ENCODE measurements at places on chromosomes 16 and 17.

DNA sequence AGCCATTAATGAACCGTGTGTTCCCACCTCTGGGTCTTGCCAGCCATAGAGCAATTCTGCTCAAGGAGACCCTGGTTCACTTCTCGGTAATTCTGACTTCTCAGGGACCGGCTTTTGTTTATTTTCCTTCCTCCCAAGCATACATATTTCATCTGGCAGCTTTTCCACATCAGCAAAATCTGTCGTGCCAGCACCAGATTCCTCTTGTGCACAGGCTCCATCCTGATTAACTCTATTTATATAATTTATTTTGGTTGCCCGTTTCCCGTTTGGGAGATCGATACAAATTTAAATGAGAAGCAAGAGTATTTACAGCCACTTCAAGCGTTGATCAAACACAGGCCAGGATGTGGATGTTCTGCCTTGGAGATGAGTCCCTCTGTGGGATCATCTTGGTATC is 161.9 kb upstream of the XYLT1 start:
- DNase-seq = no peak

DNA sequence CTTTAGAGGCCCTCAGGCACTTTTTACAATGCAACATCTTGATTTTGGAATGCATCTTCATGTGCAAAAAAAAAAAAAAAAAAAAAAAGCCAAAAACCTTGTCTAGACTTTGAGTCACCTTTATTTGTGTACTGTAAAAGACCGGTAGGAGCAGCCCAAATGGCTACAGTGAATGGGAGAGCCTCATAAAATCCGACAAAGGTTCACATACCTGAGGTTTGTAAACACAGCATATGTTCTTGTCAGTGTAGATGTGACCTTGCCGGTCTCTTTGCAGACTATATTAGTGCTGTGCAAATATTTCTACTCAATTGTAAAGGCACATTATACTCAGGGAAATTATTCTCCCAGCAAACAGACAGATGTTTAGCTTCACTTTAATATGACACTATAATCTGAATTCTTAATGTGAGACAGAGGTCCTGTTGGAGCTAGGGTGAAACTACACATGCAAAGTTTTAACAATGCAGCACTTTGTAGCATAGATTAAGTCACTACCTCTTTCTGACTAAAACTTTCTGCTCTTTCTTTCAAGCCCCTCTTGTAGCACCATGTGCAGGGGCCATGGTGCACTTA is 211.3 kb downstream of the CA10 start:
- DNase-seq = no peak

DNA sequence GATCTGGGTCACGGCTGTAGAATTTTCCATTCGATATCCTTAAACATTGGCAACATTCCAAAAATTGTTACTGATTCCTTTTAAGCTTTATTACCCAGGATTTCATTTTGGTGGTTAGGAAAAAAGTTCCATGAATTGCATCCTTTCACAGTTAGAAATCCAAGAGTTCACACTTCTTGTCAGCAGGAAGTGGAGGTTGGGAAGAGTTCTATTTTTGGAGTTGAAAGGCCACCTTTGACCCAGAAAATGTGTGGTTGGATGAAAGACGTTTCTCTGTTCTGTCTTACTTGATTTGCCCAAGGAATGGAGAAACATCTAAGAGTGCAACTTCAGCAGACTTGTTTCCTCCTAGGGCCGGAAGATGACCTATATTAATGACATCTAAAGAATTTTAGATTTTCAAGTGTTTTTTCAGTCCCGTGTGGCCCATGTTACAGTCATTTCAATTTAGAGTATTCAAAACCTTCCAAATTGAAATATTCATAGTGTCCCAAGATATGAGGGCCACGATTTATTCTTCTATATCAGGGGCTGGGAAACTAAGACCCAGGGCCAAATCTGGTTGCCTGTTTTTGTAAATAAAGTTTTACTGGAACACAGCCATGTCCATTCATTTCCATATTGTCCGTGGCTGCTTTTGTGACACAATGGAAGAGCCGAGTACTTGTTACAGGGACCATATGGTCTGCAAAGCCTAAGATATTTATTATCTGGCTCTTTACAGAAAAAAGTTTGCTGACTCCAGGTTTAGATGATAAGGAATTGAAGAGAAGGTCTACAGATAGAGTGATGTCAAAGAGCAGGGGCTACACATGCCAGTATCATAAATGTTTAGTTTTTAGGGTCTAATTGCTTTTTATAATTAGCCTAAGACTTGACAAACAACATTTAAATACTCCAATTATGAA is 50.2 kb downstream of the CDK5R1 start:
- peak; percentile 54 for DNase-seq

DNA sequence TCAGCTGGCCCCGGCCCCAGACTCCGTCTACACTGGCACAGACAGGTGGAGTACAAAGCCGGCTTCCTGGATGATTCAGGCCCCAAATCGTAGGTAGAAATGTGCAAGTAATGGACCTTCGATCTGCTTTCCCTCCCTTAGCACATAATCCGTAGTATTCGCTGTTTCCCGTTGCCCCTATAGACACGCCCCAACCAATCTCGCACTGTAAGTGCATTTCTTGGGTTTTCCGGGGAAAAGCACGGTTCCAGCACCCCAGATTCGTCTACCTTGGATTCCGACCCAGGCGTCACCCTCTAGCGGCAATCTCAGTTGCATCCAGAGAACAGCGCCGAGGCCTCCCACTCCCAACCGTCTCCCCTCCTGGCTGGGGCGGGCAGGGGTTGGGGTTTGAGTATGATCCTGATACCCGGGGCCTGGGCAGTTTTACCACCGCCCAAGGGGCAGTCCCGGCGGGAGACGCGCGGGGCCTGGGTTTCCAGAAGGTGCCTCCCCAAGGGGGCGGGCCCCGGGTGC is 12.1 kb upstream of the FOXF1 start:
- DNase-seq = no peak

- DNase-seq = no peak
These were observed 76.1 kb downstream of the RAI1 start for GRCh38 chr17:17757391-17757791.

- no peak for DNase-seq
These were observed 521 bp upstream of the G6PC3 start for GRCh38 chr17:44069974-44070454.

- DNase-seq = no peak
These were observed 3.4 kb upstream of the CD2BP2 start for GRCh38 chr16:30358577-30358936.

- DNase-seq = no peak
These were observed 762 bp upstream of the RBL2 start for GRCh38 chr16:53433509-53433908.

- DNase-seq = no peak
These were observed 6.7 kb downstream of the IL4R start for GRCh38 chr16:27320261-27321012.

DNA sequence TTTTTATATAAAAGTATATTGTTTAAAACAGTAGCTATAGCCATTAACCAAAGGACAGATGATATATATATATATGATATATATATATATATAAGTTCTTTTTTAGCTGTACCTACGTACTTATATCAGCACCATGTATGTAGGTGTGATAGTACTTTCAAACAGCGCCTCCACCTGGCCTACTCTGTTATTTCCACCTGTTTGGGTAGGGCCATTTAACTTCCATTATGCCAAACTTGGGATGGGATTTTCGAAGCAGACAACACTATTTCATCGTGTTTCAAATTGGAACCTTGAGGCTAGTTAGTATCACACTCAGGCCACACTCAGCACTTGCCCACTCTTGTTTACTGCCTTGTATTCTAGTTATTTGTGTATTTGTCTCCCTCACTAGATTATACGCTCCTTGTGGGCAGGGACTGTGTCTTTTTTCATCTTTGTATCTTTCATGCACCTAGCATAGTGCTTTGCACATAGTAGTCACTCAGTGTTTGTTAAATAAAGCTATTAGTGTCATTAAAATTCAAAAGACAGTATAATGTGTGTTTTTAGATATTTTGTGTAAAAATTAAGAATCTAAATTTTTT is 11.8 kb upstream of the CLTC start:
- no peak for DNase-seq

DNA sequence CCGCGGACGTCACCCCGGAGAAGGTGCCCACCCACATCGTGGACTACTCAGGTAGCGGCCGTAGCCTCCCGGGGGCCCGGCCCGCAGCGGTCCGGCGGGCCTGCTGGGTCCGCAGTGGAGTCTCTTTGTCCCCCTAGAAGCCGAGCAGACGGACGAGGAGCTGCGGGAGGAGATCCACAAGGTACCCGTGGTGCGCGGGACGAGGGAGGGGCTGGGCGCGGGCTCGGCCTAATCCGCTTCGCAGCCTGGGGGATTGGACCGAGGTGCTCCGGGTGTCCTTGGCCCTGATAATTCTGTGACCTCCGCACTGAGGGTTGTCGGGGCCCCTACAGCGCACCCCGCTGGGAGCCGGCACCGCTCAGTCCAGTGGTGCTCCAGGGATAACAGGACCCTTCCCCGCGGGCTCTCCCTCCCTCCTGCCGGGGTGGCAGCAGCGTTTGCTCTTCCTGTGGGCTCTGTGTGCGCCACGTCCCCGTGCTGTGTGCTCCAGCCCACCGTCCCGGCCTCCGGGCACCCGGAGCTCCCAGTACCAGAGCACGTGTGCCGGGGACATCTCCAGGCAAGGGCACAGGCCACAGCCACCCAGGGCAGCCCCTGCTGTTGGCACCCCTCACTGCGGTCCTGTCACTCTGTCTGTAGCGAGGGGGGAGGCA is 713 bp downstream of the RHOT2 start:
- no peak for DNase-seq

- no peak for DNase-seq
These were observed 6.9 kb downstream of the CCL17 start for GRCh38 chr16:57411362-57411976.

GRCh38 chr16:75462806-75463205 is 1.7 kb downstream of the TMEM170A start:
- DNase-seq = no peak

- DNase-seq = no peak
These were observed 14.1 kb downstream of the CD7 start for GRCh38 chr17:82302991-82303943.

DNA sequence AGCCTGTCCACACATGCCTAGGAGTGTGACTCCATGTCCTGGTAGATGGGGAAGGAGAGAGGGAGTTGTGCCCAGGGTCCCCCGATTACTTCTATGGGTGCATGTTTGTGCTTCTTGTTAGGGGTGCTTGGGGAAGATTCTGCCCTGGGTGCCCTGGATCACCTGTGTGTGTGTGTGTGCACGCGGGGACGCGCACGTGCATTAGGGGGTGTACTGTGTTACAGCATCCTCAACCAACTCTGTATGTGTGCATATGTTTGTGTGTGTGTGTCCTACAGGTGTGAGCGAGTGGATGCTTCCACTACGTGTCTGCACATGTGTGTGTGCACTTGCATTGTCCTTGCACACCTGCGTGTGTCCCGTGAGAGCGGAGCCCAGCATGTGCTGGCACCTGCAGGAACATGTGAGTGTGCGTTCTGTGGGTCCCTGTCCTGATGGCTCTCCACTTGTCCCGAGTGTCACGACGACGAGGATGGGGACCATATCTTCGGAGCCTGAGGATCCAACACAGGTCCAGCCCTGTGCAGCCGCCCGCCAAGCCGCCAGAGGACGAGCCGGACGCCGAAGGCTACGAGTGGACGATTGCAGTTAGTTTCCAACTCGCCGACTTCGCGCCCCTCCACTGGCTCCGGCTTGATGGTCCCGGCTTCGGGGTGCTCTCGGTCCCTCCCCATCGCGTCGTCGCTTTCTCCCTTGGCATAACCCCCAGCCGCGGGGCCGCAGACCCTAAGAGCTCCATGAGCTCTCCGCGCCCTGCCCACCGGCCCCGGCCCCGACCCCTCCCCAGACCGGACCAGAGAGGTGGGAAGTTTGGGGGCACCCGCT is 6.0 kb upstream of the TBC1D3B start:
- DNase-seq = no peak

- DNase-seq = no peak
These were observed 3.4 kb downstream of the CHST6 start for GRCh38 chr16:75491876-75492275.

GRCh38 chr17:5758651-5759050 is 174.3 kb upstream of the NLRP1 start:
- peak; percentile 61 for DNase-seq

- peak; percentile 17 for DNase-seq
These were observed 20.6 kb upstream of the PIK3R6 start for GRCh38 chr17:8887834-8888703.

DNA sequence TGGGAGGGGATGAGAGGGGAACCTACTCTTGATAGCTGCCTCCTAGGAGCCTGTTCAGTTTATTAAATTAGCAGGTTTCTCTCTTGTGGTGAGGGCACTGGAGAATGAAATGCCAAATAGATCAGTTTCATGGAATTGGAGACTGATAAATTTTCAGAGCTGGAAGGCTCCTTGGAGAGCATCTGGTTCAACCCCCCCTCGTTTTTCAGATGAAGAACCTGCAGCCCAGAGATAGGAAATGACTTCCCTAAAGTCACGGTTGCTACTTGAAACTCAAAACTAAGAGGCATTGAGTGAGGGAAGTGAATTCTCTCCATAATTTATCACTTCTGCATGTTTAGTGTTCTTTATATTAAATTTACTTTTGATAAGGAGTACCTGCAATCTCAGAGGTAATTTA is 366.0 kb upstream of the CCL2 start:
- no peak for DNase-seq
